ENCODE measurements at places on chromosomes 4 and X. TPM values are rescaled to one million over a fixed set of nuclear protein-coding genes. Genes with fewer than 3 reads are reported as not detected.

Gene CLTRN
- total RNA-seq: 0.49 TPM

Gene AFM
- total RNA-seq: not detected

Gene GLOD5
- not detected for total RNA-seq

Gene NR0B1
- not detected for total RNA-seq

Gene CT45A2
- total RNA-seq: not detected

Gene AKAP14
- not detected for total RNA-seq

Gene PPEF2
- total RNA-seq: not detected

Gene EMCN
- total RNA-seq: 10.2 TPM

Gene FAM149A
- 19.8 TPM for total RNA-seq

Gene AFP
- not detected for total RNA-seq

Gene PRKG2
- 4.1 TPM for total RNA-seq

Gene WNK3
- 1.1 TPM for total RNA-seq

Gene BGN
- 43.0 TPM for total RNA-seq

Gene ARAP2
- total RNA-seq: 23.6 TPM

All from subcutaneous adipose tissue (tissue), 4 donors.